Muscle of leg (tissue), 16 donors: ENCODE measurements at places on chromosomes 4 and X. TPM values are rescaled to one million over a fixed set of nuclear protein-coding genes. Genes with fewer than 3 reads are reported as not detected.

Gene MAP3K15
- polyA plus RNA-seq, result 0.73 TPM

Gene PCDH19
- 2.7 TPM for polyA plus RNA-seq

Gene STK26
- polyA plus RNA-seq, result 45.1 TPM

Gene RPS6KA3
- polyA plus RNA-seq, result 35.5 TPM

Gene ARR3
- polyA plus RNA-seq, result 0.61 TPM

Gene ARHGAP36
- 361 TPM for polyA plus RNA-seq

Gene AFAP1
- 34.3 TPM for polyA plus RNA-seq

Gene CSAG2
- polyA plus RNA-seq, result not detected

Gene SPARCL1
- polyA plus RNA-seq, result 386 TPM

Gene HEPH
- polyA plus RNA-seq, result 9.5 TPM

Gene ASMT
- polyA plus RNA-seq, result not detected

GRCh38 chrX:28591542-28591941, 4.3 kb downstream of the IL1RAPL1 start:
- peak; percentile 28 for DNase-seq

DNA sequence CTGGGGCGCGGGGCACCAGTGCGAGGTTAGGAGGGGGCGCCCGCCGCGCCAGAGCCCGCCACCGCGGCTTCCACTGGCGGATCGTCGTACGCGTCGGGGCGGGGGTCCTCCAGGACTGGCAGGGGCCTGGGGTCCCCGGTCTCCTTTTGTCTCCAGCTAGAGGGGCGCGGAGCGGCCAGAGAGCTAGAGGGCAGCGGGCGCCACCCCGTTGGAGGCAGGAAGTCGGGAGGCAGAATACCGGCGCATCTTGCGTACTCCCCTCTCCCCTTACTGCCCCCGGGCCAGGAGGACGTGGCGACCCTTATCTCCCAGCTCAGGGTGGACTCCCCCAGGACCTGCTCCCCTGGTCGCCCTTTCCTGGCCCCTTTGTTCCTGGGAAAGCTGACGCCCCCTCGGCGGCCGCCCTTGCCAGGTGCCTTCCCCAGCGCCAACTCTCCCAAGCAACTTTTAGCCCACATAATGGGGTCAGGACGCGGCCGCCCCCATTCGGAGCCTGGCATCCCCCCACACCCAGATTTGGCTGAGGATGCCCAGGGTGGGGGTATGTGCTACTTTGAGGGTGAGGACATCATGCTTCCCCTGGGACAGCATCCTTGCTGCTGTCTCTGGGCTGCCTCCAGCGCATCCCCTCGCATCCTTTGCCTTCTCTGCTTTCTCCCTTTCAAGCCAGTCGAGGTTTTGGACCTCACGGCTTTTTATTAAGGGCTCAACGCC, 933 bp downstream of the CNKSR2 start:
- DNase-seq, result peak; percentile 3

DNA sequence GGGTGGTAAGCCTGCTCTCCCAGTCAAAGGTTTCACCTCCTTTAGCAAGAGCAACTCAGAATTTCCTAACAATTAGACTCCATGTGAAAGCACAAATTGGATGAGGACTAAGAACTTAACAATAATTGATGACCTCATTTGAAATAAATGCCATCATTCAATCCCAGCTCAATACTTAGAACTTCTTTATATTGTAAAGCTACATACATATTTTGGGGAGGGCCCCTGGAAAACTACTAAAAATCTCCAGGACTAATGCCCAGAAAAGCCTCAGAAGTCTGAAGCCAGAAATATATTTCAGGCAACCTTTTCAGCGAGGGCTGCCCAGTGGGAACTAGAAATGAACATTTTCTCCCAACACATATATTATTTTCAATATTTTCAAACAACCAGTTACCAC, 38.1 kb downstream of the AMOT start:
- DNase-seq, result peak; percentile 65

DNA sequence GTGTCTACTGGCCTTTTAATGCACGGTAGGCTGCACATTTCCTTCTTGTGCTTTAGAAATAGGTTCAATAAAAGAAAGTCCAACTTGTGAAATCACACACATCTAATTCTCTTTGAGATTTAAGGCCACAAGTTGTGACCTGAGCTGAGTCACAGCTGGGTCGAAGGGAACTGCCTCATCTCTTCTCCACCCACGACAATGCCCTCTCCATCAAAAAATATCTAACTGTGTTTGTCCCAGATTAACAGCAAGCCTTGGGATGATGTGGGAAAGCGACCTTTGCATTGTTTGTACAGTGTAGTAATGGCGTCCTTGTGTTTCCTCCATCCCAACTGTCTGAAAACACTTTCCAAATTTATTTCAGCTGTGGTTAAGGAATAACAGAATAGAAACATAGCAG, 168.9 kb downstream of the AMELX start:
- DNase-seq, result no peak

DNA sequence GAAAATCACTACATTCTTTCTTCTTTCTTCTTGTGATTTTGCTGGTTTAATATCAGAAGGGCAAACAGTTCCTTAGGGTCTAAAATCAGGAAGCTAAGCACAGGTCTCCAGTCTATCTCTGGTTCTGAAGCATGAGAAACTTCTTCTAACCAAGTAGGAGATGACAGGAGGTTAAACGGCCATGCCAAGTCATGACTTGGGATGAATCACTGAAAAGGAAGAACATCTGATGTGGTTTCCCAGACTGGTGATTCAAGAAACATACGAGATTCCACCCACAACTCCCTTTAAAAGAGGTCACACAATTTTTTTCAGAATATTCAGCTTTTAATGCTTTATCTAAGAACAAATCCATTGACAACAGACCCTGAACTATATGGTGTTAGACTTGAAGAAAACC, 684.0 kb upstream of the PRKX start:
- DNase-seq, result no peak

DNA sequence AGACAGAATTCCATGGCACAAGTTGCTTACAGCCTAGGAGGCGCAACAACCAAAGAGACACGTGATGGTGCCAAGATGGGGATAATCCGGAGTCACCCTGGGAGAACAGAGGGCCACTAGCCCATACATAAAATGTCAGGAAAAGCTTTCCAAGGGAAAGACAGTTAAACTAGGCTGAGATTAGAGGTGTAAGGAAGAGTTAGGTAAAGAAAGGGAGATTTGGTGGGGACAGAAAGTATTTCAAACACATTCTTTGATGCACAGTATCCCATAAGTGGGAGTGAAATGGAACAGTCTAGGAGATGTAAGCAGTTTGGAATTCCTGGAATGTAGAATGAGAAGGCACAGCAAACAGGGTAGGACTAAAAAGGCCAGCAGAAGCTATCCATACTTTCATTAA, 860.9 kb upstream of the LCORL start:
- peak; percentile 26 for DNase-seq

- DNase-seq, result no peak
These were observed 584.4 kb upstream of the AADAT start for GRCh38 chr4:170674176-170674575.

- no peak for DNase-seq
These were observed 101.4 kb upstream of the FRMPD3 start for GRCh38 chrX:107348051-107348450.

DNA sequence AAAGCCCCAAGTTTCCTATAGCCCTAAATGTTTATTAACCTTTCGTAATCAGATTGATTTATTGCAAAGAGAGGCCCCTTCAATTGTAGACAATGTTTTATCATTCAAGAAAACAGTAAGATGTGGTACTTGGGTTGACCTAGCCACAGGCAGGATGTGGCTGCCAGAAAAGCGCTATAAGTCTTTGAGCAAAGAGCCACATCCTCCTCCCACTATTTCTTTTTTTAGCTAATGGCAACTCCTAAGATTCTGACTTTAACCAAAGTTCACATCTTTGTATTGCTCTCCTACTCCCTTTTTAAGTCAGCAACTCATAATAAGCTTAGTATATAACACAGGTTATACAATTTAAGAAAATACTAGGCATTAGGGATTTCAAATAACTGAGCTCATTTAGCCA, 70.7 kb upstream of the PPP3CA start:
- peak; percentile 13 for DNase-seq

DNA sequence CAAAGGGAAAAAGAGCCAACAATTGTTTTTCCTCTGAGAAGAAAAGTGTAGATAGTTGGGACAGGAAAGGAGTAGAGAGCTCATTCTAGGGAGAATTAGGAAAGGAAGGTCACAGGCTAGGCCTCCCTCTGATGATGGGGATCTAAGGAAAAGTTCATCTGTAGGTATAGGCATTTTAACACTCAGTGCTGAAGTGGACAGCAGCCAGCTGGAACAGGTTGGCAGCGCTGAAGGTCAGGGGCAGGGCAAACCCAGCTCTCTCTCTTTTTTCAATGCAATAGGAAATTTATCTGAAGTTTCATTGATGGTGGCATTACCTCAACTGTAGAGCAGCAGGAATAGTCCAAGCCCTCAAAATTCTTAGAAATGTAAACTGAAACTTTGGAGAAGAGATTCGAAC, 98.5 kb upstream of the ETNPPL start:
- DNase-seq, result peak; percentile 33

DNA sequence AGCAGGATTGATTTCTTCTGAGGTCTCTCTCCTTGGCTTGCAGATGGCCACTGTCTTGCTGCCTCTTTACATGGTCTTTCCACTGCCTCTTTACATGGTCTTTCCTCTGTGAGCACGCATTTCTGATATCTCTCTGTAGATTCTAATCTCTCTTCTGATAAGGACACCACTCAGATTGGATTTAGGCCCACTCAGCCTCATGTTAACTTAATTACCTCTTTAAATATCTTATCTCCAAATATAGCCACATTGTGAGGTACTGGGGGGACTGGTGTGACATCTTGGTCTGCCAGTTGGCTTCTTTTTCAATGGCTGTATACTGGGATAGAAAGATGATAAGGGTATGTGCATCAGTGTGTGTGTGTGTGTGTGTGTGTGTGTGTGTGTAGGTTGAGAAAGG, 153.7 kb downstream of the AWAT2 start:
- no peak for DNase-seq

- peak; percentile 13 for DNase-seq
These were observed 8.6 kb upstream of the TKTL2 start for GRCh38 chr4:163482190-163482589.

GRCh38 chrX:44744799-44745198, 99.0 kb upstream of the DUSP21 start:
- DNase-seq, result no peak

DNA sequence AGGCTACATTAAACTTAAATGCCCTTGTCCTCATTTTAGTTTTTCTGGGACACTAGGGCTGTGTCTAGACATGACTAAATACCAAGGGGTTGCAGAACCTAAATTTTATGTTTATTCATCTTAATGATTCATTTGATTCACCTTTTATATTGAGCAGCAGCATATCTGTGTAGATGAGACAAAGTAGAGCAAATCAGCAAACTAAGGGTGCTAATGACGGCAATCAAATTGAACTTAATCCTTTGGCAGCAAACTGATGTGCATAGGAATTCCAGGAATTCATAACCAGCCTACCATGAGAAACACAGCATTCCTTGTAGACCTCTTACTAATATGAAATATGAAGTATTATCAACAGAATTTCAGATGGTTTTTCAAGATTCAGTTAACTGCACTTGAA, 25.1 kb downstream of the EPHA5 start:
- peak; percentile 17 for DNase-seq

DNA sequence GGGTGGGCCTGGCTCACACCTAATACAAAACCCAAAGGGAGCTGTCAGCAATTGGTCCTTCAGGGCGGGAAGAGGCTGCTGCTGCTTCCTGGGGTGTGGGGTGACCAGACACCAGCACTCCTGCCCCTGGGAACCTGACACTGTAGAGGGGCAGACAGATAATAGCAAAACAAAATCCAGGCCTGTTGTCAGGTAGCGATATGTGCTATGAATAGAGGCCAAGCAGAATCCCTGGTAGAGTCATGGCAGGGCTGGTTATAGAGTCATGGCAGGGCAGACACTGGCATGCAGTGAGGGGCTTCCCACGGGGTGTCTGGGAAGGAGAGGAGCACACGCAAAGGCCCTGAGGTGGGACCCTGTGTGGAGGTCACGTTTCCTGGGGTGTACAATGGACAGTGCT, 79.6 kb upstream of the PSAPL1 start:
- DNase-seq, result no peak

- DNase-seq, result no peak
These were observed 42.8 kb downstream of the UCHL1 start for GRCh38 chr4:41299486-41299885.

DNA sequence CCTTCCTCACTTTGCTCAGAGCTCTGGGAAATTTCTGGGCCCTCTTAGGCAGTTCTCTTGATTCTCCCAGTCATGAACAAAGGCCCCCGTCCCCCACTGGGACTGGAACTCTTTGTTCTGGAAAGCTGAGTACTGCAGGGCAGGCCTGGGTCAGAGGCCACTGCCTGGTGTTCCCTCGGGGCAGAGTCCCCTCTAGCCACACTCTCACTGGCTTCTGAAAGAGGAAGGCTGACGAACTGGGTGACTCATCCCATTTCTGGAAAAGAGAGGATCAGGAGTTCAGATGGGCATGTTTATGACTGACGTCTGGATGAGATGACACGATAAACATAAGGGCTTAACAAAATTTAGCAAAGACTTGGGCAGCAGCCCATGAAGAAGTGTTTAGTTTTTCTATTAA, 47.7 kb downstream of the DDX3X start:
- DNase-seq, result peak; percentile 24

- peak; percentile 40 for DNase-seq
These were observed 8.8 kb upstream of the IDS start for GRCh38 chrX:149513825-149514428.

- DNase-seq, result no peak
These were observed 126.3 kb downstream of the ADAMTS3 start for GRCh38 chr4:72442715-72443114.
